ENCODE measurements at places on chromosomes 12 and 14.
A peak's percentile ranks its signal among the peaks of the same experiment; 100 is the strongest.

- no peak for DNase-seq
These were observed 145.1 kb downstream of the GRIP1 start for GRCh38 chr12:66533767-66534166.

- no peak for DNase-seq
These were observed 151.6 kb downstream of the SEC23A start for GRCh38 chr14:38951451-38951850.

GRCh38 chr14:31902002-31902401, 175.1 kb upstream of the ARHGAP5 start:
- no peak for DNase-seq

GRCh38 chr14:55964821-55965220, 153.4 kb upstream of the PELI2 start:
- DNase-seq: no peak

- no peak for DNase-seq
These were observed 49.7 kb downstream of the KCNA1 start for GRCh38 chr12:4959381-4959780.

DNA sequence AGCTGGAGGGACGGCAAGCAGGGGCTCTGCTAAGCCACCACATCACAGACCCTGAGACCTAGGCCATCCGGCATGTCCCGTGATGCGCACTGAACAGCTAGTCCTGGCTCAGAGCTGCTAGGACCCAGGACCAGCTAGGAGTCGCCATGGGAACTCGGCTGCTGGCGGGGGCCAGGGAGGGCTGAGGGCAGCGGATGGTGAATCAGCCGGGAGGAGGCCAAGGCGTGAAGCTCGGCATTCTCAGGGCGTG, 5.1 kb downstream of the AHNAK2 start:
- peak; percentile 89 for DNase-seq

DNA sequence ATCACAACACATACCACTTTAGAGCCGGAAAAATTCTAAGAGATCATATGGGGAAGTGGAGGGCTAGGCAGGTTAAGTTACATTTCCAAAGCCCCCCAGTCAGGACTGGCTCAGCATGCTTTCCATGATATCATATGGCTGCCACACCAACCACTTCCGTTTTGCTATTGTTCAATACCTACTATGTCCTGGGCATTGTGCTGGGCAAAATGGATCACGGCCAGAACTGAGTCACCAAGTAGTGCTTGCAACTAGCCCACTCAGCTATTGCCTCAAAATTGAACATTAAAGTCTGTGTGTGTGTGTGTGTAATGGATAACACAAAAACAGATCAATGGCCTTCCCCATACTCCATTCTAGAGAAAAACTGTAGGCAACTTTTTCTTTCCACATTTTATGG, 22.7 kb downstream of the WIF1 start:
- DNase-seq: no peak

DNA sequence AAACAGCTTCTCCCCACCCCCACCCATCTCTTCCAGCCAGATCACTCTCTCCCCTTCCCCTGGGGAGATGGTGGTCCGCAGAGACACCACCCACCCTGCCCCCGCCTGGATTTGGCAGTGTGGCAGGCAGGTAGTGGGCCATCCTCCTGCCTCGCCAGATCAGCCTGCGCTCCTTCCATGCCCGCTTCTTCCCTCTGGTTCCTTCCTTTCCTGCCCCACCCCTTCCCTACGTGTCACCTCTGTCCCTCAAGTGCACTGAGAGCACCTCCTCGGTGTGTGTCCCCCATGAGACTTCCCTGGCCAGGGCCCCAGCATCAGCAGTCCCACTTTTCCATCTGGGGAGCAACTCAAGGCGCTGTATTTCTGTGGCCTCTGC, 632 bp downstream of the NYNRIN start:
- no peak for DNase-seq

- no peak for DNase-seq
These were observed 272.0 kb upstream of the E2F7 start for GRCh38 chr12:77337362-77337761.

DNA sequence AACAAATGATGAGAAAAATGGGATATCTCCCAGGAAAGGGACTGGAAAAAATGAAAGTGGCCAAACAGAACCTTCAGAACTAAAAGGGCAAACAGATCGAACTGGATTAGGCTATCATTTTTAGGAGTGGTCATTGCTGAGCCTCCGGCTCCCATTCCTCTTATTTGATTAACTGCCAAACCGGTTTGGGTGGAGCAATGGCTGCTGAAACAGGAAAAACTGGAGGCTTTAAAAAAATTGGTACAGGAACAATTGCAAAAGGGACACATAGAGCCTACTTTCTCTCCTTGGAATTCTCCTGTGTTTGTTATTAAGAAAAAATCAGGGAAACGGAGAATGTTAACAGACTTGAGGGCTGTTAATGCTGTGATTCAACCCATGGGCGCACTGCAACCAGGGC, 49.7 kb downstream of the TNFAIP2 start:
- no peak for DNase-seq

DNA sequence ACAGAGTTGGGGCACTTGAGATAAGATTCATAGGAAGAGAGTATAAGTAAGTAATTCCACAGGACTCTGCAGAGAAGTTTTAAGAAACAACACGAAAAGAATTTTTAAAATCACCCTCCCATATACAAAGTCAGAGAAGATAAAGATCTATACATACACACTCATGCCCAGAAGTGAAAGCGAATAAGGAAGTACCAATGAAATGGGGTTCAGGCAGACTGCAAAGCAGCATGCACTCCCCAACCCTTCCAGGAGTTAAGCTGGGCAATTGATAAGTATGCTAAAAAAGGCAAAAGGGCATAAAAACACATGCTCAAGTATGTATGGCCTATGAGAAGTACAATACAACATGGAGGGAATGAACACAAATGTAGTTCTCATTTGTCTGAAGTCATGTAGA, 246.2 kb upstream of the GRIP1 start:
- no peak for DNase-seq

DNA sequence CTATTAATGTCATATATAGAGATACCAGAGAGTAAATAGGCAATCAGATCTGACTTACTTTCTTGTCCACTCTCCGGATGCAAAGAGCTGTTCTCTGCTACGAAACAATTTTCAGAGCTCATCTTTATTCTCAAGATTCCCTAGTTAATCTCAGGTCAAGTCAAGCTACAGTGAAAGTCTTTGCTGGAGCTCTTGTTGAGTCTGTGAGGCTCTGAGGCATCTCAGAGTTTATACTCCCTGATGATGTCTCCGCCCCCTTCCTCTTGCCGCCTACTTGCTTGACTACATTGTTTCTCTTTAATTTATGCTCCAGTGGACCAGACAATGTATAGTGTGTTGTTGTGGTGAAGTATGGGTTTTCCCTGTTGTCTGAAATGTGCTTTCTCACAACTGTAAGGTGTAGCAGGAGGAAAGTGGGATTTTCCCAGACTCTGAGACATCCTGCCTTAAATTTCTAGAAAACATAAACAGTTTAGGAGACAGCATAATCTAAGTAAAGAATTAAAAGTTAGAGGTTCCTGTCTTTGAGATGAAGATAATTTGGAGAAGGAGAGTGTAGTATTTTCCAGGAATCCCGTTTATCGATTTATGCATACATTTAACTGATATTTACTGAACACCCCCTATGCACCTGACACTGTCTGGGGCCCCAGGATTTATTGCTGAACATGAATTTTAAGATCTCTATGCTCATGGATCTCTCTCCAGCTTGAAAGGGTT, at the start of gene CD69:
Gene CD69, minus strand, starts transcription at position 203 of the 720 bp plus-strand sequence. Its CDS starts 81 bp downstream, at position 122.
- no peak for DNase-seq

DNA sequence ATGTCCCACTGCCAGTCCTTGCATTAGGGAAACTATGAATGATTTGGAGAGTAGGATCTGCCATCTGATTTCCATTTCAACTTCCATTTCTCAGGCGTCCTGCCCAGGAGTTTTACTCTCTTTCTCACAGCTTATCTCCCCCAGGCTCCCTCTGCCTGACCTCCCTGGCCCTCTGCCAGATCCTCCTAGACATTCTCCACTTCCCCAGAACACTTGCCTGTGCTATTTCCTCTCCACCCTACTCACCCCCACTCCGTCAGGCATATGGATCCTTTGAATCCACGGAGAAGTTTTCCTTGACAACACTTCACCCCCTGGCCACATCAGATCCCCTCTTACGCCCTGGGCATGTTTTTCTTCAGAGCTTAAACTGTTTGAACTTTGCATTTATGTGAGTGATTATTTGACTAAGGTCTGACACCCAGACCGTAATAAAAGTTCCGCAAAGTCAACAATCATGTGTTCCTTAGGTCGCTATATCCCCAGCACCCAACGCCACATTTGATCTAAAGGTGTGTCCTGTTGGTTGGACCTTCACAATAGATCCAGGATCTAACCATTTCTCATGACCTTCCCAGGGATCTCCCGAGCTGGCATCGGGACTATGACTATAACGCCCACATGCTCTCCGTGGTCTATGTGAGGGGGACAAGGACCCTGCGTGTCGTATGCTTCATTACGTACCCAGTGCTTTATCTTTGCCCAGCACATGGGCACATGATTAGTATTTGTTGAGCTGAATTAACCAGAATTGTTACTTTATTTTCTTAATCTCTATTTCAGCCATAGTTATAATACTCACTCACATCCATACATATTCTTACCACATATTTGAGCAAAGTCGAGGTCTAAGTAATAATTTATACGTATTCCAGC, 255.8 kb upstream of the FOXN3 start:
- no peak for DNase-seq

- DNase-seq: no peak
These were observed 31.2 kb downstream of the SLC15A5 start for GRCh38 chr12:16246264-16246663.

GRCh38 chr12:109621211-109621694, 47.7 kb downstream of the MVK start:
- DNase-seq: no peak

GRCh38 chr14:59828276-59828675, 42.3 kb downstream of the RTN1 start:
- DNase-seq: no peak

- DNase-seq: no peak
These were observed 175.7 kb upstream of the GSC start for GRCh38 chr14:94945615-94946014.

- DNase-seq: no peak
These were observed 58.4 kb downstream of the FZD10 start for GRCh38 chr12:130220706-130221100.

GRCh38 chr12:48390026-48390425, 39.3 kb upstream of the ZNF641 start:
- no peak for DNase-seq

DNA sequence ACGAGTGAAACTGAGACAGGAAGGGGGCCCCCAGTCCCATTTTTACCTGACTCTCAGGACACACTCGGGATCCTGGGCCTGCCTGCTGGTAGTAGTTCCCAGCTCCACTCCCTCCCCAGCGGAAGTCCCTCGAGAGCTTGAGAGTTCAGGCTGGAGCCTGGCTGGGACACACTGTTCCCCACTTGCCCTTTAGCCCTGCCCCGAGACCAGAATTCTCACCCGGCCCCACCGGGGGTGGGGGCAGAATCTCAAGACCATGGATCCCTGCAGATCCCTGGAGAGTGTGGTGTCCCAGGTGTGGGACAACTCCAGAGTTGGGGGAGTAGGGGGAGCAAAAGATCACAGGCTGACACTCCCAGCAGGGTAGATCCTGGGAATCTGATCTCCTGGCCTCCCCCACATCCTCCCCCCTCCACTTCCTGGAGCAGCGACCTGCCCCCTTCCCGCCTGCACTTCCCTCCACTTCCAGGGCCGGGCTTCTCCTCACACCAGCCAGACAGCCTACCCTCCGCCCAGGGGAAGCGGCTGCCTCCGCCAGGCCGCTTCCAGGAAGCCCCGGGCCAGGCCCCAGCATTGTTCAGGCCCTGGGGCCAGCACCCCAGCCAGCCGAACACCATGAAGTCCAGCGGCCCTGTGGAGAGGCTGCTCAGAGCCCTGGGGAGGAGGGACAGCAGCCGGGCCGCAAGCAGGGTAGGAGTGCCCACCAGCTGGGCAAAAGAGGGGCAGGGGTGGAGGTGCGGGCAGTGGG, at the start of gene TNS2:
Gene TNS2, plus strand, starts transcription at position 495 of the 748 bp plus-strand sequence. Its CDS starts 121 bp downstream, at position 616.
- DNase-seq: peak; percentile 27

DNA sequence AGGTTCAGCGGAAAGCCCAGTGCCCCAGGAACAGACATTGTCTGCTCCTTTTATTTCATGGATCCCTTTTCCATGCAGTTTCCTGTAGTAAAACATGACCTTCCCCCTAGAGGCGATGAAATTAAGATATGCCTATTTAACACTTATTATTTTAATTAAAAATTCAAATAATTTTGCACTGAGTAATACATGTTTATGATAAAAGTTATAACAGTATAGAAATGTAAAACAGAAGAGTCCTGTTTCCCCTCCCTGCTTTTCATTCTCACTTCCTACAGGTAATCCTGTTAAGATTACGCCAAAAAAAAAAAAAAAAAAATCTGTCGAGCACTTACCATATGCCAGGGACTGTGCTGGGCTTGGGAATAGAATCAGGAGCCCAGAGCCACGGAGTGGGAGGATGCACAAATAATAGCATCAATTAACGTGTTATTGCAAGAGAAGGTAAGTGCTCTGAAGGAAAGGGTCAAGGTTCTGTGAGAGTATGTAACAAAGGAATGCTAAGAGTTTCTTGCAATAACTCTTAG, 830 bp upstream of the LPCAT3 start:
- no peak for DNase-seq

DNA sequence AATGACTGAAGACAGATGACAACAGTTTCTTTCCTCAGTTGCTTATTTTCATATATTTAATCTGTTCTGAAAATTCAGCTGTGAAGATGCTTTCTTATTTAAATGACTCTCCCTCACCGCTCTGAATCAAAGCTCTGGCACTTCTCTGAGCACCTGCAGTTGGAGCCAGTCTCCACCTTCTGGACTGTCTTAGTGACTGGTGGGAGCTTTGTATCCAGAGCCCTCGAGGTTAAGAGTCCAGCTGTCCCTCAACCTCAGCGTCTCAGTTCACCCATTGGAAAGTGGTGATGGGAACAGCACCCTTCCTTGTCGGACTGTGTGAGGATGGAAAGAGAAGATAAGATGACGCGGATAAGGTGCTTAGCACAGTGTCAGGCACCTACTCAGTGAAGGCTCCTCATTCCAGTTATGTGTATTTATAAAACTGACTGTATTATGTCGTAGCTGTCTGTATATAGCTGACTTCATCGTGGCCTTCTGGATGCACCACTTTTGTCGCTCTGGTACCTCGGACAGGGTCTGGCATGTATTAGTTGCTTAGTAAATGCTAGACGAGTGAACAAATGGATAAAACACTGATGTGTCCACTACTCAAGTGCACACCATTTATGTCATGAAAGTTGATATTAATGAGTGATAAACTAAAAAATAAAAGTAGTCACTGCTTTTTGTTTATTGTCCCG, 34.5 kb downstream of the ELK3 start:
- no peak for DNase-seq

GRCh38 chr14:83470959-83471695, 1937.5 kb upstream of the SEL1L start:
- no peak for DNase-seq

GRCh38 chr12:102811110-102811737, 105.8 kb downstream of the PAH start:
- no peak for DNase-seq

GRCh38 chr12:126144603-126145002, 1079.4 kb downstream of the AACS start:
- no peak for DNase-seq

Data from T1000 (cell line).